M059J (cell line): ENCODE measurements at places on chromosomes 1 and 21. TPM values are rescaled to one million over a fixed set of nuclear protein-coding genes. Genes with fewer than 3 reads are reported as not detected.

DNA sequence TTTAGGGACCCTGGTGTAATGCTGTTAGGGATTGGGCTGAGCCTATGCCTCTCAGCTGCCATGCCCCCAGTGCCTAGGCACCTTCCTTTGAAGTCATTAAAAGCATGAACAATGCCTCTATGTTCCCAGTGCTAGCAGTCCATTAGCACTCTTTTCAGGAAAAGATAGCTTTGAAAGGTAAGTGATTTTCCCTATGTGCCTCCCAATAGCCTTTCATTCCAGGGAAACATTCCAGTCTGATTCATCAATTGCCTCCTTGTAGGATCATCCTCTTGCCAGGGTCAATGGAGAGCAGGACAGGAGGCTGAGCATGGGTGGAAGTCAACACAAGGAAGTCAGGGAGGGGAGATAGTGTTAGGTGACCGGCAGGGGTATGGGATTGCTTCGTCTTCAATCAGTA, 8.6 kb upstream of the IGSF21 start:
- no peak for DNase-seq

PDZK1IP1 gene
- total RNA-seq: 0.49 and 0.81 TPM in 2 replicates

DNA sequence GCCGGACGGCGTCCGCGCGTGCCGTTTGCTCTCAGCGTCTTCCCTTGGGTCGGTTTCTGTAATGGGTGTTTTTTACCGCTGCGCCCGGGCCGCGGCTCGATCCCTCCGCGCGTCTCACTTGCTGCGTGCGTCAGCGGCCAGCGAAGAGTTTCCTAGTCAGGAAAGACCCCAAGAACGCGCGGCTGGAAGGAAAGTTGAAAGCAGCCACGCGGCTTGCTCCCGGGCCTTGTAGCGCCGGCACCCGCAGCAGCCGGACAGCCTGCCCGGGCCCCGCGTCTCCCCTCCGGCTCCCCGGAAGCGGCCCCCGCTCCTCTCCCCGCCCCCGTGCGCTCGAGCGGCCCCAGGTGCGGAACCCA, 159.8 kb downstream of the RUNX1 start:
- DNase-seq: peak; percentile 78

SORT1 gene
- total RNA-seq: 22.0 and 28.3 TPM in 2 replicates

DNA sequence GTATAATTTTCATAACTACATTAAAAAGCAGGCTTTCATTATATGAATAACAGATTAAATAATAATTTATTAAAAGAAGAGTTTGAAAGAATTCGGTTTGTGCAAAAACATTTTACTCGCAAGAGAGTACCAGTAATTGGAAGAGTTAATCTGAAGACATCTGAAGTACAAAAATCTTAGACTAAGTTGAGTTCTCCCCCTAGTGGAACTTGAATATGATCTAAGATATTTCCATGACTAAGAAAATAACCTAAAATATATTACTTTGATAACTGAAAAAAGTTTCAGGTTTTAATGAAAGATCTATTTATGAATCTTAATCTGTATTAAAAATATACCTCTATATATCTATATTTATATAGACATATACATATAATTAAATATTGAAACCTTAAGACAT, 112.5 kb upstream of the GFI1 start:
- peak; percentile 52 for DNase-seq

NPPB gene
- 7.0 and 20.0 TPM in 2 replicates for total RNA-seq

DNA sequence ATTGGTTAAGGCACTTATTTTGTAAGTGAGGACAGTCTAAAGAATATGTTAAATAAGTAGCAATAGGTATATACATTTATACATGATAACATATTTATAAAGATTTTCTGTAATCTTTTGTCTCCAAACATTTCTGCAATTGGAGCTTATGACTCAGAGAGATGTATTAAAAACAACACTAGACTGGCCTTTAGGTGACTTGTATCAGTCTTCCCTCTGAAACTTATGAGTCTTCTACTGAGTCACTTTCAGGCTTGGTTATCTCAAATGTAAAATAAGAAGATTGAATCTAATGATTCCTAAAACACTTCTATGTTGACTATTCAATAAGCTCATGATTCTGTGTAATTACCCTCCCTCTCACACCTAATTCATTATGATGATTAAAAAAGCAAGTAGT, 672.6 kb upstream of the NEGR1 start:
- no peak for DNase-seq

GRCh38 chr1:18155881-18156385, 48.3 kb downstream of the IGSF21 start:
- no peak for DNase-seq

- no peak for DNase-seq
Observed at GRCh38 chr1:42168763-42169162, 4.2 kb upstream of the GUCA2A start.
